ENCODE measurements at places on chromosomes 1 and 21.

DNA sequence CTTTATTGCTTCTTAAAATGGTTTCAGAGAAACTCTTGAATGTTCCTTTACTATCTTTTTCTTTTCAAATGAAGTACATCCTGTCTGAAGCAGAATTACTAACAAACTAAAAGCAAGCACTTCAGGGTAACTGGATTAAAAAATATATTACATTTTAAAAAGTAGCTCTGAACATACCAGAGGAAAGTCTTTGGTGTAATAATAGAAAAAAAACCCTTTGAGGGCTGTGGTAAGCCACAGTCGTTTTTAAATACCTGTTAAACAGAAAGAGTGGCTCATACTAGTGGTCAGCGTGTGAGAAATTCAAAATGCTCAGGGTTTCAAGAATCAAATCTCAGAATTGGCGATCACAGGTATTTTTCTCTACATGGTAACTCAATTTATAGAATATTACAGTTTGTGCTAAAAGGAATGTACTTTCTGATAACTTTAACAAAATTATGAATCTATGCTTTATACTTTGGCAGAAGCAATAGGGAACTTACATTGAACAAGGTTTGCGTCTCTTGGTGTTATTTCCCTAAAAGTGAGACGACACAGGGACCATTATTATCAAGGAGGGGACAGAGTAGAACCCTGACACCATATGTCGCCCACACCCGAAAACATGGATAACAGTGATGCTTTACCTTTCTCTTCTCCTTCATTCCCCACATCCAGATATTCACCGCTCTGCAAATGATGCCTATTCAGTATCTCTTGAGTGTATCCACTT, 97.0 kb upstream of the DPH5 start:
- DNase-seq, result peak; percentile 24

- no peak for DNase-seq
Observed at GRCh38 chr1:64875101-64875500, 91.2 kb downstream of the JAK1 start.

DNA sequence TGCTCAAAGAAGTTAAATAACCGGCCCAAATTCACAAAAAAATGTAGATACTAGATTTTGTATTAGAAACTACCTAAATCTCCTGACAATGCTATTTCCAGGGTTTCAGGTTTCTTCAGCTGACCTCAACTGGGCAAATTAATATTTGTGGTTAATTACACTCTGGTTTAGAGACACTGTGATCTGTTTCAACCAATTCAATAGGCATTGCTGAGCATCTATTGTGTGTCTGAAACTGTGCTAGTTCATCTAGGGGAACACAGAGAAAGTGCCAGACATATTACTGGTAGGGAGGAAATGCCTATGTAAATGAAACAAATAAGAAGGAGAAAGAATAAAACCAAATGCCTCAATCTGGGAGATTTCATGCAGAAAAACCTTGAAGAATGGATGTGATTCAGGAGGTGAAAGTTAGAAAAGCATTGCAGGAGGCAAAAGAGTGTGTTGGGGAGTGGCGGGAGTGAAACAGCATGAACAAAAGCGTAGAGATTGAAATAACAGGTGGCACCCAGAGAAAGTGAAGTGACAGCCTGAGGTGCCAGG, 51.3 kb upstream of the IVNS1ABP start:
- no peak for DNase-seq

GRCh38 chr1:98001764-98002163, 80.9 kb upstream of the DPYD start:
- DNase-seq, result peak; percentile 7

DNA sequence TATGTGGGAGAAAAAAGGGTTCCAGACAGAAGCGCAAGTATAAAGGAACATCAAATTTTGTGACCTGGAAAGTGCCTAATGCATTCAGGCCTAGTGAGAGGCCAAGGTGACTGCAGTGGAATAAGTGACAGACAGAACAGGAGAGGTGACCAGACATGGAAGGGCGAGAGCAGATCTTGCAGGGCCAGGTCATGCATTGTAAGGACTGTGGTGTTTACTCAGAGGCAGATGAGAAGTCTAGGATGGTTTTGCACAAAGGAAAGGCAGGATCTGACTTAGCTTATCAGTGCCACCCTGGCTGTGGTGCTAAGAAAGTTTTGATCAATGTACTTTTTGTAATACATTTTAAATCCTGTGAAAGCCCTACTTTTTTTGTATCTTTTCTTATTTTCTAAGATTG, 34.1 kb upstream of the AHCYL1 start:
- no peak for DNase-seq

DNA sequence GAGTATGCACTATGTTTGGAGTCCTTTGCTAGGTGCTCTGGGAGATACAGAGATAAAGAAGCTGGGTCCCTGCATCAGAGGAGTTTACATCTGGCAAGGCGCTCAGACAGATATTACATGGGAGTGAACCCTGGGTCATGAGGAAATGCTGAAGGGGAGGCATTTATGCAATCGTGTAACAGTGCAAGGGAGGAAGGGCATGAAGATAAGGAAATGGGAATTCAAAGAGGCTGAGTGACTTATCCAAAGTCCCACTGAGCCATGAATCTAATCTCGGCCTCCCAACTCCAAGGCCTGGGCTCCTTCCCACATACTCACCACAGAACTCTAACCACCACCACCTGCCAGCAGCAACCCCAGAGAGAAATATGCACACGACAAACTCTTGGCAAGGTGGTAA, 51.6 kb downstream of the FAM163A start:
- peak; percentile 82 for DNase-seq

DNA sequence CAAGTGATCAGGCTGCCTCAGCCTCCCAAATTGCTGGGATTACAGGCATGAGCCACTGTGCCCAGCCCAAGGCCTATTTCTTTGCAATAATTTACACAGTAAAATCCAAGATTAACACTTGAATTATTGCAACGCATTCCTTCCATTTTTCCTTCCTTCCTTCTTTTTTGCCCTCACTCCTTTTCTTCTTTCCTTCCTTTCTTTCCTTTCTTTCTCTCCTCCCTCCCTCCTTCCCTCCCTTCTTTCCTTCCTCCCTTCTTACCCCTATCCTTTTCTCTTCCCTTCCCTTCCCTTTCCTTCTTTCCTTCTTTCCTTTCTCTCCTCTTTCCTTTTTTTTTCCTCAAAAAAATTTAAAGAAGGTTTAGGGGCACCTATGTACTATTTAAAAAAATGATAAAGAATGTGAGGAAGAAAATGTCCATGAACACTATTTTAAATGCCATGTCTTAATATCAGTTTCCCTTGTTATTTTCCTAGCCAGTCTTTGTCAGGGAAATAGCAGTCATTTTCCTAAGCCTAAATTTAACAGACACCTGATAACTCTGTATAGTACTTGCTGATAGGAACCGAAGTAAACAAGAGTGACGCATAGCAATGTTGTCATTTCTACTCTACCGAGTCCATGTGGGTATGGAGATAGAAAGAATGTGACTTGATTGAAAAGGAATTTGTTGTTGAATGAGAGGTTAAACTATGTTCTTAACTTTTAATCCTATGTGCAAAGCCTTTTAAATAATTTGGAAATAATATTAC, 79.8 kb upstream of the HMCN1 start:
- DNase-seq, result no peak

GRCh38 chr1:201499191-201499590, 7.7 kb downstream of the CSRP1 start:
- DNase-seq, result no peak

DNA sequence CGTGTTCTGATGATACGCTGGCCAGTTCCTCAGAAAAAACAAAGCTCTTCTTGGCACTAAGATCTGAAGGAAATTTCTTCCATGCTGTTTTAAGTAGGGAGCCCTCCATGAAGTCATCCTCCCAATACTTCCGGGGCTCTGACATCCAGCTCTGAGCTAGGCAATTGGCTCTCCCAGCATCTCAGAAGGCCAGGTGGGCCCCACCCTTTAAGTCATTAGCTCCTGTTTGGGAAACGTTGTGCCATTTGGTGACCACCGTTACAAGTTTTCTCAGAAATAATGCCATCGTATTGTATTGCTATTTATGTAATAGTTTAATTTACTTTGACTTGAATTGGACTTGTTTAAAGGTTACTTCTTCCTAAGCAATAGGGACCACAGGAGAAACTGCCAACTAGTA, 130.3 kb upstream of the EDN2 start:
- no peak for DNase-seq

GRCh38 chr1:228513236-228513900, 26.2 kb downstream of the RNF187 start:
- DNase-seq, result peak; percentile 97

DNA sequence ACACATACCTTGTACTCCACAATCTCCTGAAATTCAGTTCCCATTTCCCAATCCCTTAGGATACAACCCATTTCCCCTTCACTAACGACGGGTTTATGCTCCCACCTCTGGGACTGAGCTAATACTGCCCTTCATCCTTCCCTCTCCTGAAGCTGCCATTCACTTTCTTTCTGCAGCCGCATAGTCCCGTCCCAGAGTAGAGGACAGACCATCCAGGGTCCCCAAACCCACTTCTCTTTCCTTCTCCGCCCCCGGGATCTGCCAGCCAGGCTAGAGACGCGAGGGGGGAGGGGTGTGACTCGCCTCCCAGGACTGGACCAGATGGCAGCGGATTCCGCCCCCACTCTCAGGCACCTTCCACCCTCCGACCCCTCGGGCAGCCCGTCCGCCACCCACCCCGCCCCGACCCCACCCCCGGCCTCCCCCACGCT, 679 bp downstream of the ABL2 start:
- DNase-seq, result peak; percentile 67

GRCh38 chr1:116807394-116808199, 53.4 kb downstream of the CD2 start:
- no peak for DNase-seq

DNA sequence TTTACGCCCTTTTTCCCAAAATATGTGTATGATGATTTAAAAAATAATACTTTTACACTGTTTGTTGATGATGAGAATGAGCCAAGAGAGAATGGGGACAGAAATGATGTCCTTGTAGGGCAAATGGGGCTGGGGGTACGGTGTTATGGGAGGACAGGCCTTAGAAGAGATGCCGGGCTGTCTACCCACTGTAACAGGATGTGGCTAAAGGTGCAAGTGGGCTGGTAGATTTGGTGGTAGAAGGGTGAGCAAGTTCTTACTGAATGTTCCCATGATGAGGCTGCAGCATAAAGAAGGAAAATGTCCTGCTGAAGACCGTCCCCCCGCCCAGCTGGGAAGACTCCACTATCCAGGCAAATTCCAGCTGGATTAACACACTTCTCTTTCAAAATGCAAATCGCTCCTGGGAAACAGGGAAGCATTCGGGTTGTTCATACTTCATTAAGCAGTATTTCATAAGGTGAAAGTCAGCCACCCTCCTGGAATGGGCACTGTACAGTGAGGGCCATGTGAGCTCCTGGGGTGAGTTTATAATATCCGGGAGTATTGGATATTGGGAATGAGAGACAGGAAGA, 14.0 kb downstream of the GPA33 start:
- DNase-seq, result no peak

DNA sequence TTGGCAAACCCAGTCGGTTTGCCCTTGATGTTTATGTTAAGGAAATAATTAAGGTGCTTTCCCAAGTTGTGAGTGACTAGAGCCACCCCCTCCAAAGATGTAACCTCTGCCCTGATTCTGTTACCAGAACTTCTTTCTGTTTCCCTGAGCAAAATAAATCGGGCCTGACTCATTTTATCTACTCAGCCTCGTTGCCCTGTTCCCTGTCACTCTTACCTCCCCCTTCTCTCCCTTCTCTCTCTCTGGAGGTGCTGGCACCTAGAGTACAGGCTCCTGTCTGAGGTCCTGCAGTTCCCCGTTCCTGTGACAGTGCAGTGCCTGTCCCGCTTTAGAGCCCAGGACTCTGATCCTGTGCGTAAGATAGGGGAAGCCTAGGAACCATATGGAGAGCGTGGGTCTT, 35.4 kb downstream of the CXADR start:
- no peak for DNase-seq

GRCh38 chr1:52368383-52369172, 2.6 kb upstream of the CC2D1B start:
- DNase-seq, result peak; percentile 25

DNA sequence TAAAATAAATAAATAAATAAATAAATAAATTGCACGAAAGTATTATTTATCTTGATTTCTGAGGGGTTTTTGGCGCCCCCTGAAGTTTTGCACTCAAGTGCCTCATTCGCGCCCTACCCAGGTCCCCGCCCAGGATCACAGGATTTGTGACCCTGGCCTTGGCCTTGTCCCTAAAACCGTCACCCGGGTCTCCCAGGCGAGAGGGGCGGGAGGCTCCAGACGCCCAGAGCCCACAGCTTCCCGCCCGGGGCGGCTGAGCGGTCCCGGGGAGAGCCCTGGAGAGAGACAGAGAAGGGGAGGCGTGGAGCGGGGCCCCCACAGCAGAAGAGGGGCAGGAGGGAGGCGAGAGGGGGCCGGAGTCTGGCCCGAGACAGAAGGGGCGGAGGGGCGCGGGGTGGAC, 91.8 kb upstream of the CASZ1 start:
- no peak for DNase-seq

DNA sequence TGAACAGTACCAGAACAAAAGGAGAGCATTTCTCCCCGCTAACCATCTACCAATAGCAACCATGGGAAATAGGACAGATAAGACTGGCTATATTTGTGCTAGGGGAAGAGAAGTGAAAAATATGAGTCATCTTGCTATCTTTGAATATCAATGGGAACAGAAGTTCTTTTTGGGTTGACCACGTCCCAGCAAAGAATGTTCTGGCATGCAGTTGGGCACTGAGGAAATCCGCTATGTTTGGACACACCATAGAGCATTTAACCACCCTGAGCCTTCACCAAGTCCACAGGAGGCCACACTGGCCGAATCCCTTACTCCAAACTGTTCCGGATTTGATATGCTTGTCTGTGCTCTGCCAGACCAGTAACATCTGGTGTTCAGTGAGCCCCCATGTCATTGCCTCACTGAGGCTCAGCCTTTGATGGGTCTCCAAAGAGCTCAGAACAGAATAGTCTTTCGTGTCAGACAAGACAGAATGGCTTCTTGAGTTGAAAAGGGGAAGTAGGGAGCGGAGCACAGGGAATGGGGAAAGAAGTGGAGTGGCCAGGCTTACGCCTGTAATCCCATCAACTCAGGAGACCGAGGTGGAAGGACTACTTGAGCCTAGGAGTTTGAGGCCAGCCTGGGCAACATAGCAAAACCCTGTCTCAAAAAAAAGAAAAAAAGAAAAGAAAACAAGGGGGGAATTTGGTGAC, 81.4 kb downstream of the SMYD2 start:
- peak; percentile 80 for DNase-seq

DNA sequence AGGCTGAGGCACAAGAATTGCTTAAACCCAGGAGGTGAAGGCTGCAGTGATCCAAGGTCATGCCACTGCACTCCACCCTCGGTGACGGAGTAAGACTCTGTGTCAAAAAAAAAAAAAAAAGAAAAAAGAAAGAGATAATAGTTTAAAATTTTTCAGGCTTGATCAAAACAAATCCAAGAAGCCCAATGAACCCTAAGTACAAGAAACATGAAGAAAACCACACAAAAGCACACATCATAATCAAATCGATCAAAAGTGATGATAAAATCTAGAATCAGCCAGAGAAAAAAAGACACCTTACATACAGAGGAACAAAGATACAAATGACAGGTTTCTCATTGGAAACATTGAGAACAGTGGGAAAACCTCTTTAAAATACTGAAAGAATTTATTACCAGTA, 31.5 kb downstream of the LDLRAD1 start:
- no peak for DNase-seq

- peak; percentile 42 for DNase-seq
Observed at GRCh38 chr1:153959454-153959853, 1.0 kb upstream of the CRTC2 start.

- peak; percentile 71 for DNase-seq
Observed at GRCh38 chr1:30877205-30877912, 31.2 kb downstream of the SDC3 start.

GRCh38 chr1:29653886-29654450, 417.6 kb downstream of the PTPRU start:
- no peak for DNase-seq

- no peak for DNase-seq
Observed at GRCh38 chr1:245685111-245685810, 530.5 kb downstream of the KIF26B start.
